ENCODE measurements at places on chromosomes 2 and 18.

DNA sequence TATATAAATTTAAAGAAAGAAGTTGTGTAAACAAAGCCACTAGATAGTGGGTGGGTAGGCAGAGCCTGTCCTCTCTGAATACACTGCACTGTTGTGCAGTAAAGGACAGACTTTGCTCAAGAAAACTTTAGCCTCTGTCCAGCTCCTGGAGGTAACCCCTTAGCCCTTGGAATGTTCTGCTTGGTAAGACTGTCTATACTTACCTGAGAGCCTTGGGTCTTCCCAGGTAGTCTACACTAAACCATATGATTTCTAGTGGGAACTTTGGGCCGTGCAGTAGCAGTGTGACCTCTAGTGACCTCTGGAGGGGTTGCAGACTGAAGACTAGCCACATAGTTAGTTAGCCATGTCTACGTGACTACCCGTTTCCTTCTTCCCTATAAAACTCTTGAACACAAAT lies 678.3 kb upstream of the NRXN1 start:
- no peak for DNase-seq

DNA sequence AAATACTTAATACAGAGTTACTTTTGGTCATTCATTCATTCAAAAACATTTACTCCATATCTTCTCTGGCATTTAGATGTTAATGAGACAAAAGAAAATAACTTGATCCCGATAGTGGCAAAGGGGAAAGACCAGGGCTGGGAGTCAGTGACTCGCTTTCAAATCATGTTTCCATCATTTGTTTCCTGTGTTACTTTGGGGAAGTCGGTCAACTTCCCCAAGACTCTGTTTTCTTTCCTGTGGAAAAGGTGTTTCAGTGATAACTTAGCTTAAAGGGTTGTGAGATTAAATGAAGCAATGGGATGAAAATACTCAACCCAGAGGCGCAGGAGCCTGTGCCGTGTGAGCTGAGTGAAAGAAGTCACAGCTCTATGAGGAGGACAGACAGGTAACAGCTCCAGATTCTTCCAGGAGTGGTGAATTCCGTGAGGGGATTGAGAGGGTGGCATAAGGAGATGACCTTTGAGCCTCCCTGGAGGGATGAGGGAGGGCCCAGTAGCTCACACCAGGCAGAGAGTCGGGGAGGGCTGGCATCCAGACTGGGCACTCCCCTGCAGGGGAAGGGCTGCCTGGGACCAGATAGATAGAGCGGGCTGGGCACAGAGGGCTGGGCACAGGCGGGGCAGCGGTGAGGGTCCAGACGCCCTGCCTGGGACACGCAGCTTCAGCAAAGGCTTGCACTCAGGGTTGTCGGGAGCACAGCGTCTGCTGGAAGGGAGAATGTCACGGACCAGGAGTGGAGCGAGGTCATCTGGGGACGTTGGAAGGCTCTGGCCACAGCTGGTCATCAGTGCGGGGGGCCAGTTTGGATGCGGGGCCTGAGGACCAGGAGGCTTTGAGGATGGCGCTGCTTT lies 70.1 kb downstream of the TSHZ1 start:
- no peak for DNase-seq

- DNase-seq, result no peak
Measured at GRCh38 chr18:44342946-44343345, 337.7 kb upstream of the SETBP1 start.

GRCh38 chr2:102048465-102048864 lies 56.7 kb downstream of the IL1R2 start:
- DNase-seq, result no peak

- DNase-seq, result no peak
Measured at GRCh38 chr2:29042561-29043075, 31.7 kb downstream of the PCARE start.

- no peak for DNase-seq
Measured at GRCh38 chr18:6653880-6654279, 75.6 kb upstream of the ARHGAP28 start.

All from non-pigmented ciliary epithelial cell (primary cell).